Fibroblast of skin of right biceps (primary cell): ENCODE measurements at places on chromosomes 11 and 22.

GRCh38 chr22:24578355-24579257, 14.3 kb downstream of the LRRC75B start:
- no peak for DNase-seq

DNA sequence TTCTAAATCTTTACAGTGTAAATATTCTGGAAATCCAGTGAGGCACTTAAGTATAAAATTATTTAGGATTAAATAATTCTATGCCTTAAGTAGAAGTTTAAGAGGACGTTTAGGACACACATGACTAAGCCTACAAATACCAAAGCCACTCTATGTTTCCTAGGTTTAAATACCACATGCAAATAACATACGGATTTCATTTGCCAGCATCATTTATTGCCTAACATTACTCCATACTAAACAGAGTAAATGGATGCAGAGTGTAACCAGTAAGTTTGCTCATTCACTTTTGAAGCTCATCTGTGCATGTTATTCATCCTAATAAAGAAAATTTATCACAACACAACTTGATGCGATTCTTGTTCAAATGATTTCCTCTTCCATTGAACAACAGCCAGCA, 4.1 kb downstream of the BDNF start:
- peak; percentile 74 for DNase-seq

GRCh38 chr22:22920910-22921550, 33.4 kb downstream of the IGLL5 start:
- no peak for DNase-seq

DNA sequence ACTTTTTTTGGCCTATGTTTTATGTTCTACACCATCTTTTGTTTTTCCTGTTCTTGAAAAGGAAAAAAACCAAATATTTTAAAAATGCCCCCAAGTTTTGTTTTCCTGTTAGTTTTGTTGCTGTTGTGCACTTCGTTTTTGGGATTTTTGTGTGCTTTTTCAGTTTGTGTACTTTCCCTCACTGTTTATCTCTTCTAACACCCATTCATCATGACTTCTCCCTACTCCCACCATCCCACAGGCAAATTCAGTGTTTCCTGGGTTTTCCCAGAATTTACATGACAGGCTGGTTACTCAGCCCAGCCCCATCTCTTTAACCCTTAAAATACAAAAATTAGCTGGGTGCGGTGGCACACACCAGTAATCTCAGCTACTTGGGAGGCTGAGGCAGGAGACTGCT, 15.6 kb downstream of the TMEM123 start:
- no peak for DNase-seq

DNA sequence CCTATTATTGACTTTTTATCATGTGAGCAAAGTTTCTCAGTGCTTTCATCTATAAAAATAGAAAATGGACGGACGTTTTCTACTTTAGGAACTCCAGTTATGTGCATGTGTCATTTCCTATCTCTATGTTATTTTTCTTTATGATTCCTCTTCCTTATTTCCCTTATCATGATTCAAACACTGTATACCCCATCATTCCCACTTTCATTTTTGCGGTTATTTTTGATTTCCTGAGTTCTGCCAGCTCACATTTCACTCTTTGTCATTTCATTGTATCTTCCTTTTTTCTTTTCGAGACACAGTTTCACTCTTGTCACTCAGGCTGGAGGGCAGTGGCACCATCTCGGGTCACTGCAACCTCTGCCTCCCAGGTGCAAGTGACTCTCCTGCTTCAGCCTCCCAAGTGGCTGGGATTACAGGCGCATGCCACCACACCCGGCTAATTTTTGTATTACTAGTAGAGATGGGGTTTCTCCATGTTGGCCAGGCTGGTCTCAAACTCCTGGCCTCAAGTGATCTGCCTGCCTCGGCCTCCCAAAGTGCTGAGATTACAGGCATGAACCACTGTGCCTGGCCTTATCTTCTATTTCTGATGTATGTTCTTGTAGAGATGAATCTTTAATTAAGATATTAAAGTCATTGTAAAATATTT, 21.5 kb downstream of the C11orf58 start:
- DNase-seq: peak; percentile 52

DNA sequence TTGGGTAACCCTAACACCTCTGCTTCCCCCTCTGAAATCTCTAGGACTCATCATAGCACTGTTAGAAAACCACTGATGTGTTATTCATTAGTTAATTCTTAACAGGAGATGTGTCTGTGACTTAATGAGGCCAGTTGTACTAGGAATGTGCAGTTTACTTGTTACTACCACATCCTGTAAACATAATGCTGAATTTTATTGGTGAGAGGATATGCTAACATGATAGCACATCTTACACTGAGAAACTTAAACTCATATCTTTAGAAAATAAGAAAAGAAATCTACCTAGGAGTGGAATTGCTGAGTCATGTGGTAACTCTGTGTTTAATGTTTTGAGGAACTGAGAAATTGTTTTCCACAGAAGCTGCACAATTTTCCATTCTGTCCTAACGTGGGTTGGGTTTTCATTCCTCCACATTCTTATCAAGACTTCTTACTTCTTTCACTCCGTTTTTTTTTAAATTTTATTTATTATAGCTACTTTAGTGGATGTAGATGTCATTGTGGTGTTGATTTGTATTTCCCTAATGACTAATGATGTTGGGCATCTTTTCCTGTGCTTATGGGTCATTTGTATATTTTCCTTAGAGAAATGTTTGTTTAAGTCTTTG, 33.7 kb downstream of the RNF121 start:
- DNase-seq: peak; percentile 27

GRCh38 chr11:114040706-114041211, 18.8 kb upstream of the ZBTB16 start:
- DNase-seq: peak; percentile 26

DNA sequence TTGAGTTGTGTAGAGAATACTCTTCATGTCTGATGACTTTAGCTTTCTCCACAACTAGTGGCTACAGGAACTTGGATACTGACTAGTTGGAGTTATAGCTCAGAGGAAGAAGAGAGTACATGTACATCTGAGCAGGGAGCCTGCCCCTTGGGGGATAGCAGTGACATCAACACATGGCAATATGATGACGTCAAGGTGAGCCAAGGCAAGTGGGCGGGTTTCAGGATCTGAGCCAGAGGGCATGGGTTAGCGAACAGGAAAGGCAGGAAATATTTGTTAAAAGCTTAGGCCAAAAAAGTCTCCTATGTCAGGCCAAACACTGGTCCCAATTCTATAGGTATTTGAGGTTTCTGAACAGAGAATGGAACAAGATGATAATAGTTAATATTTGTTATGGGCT, 42.0 kb upstream of the HORMAD2 start:
- DNase-seq: peak; percentile 63

- DNase-seq: no peak
These were observed 1.7 kb upstream of the CD81 start for GRCh38 chr11:2375341-2375853.

- DNase-seq: no peak
These were observed 609.9 kb downstream of the BUD13 start for GRCh38 chr11:116162886-116163230.

DNA sequence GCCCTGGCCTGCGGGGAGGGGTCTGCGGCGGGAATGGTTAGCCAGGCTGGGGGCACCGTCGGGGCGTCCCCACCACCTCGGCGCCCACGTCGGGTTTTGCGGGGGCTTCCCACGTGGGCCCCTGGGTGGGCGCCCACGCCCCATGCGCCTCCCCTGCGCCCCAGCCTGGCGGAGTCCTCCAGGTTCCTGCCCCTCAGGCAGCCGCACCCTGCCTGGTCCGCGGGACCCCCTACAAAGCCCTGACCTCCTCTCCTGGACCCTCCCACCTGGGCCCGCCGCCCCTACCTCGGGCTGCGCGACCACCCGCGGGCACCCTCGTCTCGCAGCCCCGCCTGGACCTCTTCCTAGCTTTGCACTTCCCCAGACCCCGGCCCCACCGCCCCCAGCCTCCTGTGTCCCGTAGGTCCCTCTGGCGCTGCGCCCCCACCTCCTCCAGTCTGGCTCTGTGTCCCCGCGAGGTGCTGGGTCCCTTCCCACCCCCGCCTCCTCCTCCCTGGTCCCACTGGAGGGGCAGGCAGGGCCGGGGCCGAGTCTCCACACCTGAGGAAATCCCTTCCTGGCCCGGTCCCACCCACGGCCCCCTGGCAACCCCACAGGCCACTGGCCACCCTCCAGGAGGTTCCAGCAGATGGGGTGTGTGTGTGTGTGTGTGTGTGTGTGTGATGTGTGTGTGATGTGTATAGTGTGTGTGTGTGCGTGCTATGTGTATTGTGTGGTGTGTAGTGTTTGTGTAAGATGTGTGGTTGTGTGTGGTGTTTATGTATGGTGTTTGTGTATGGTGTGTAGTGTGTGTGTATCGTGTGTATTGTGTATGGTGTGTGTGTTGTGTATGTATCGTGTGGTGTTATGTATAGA, 11.8 kb downstream of the PIM3 start:
- DNase-seq: no peak

GRCh38 chr11:76169473-76169896, 36.8 kb downstream of the WNT11 start:
- no peak for DNase-seq

- DNase-seq: no peak
These were observed 1.9 kb downstream of the DRAP1 start for GRCh38 chr11:65921033-65921555.
